ENCODE measurements at places on chromosomes 7 and 10.

GRCh38 chr7:46291601-46292150, 370.6 kb upstream of the IGFBP3 start:
- no peak for DNase-seq

GRCh38 chr10:72319416-72320254, 35.1 kb downstream of the DNAJB12 start:
- DNase-seq, result no peak

- no peak for DNase-seq
Observed at GRCh38 chr7:17044396-17044795, 162.6 kb upstream of the AGR3 start.

DNA sequence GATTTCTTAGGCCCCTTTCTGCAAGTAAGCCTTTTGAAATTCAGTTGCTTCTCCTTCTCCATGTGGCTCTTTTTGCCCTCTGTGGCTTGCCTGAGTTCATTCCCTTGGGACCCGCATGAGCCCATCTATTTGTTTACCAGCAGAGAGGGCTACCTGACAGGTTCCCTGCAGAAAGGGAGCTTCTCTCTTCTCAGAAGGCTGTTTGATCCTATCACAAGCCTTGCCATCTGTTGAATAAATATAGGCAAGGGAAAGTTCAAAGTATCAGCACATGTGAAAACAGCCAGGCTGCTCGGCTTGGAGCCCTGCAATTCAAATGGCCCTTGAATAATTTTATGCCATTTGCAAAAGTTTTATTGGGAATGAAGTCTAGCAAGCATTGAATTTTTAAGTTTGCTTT, 720.2 kb upstream of the FZD8 start:
- no peak for DNase-seq

DNA sequence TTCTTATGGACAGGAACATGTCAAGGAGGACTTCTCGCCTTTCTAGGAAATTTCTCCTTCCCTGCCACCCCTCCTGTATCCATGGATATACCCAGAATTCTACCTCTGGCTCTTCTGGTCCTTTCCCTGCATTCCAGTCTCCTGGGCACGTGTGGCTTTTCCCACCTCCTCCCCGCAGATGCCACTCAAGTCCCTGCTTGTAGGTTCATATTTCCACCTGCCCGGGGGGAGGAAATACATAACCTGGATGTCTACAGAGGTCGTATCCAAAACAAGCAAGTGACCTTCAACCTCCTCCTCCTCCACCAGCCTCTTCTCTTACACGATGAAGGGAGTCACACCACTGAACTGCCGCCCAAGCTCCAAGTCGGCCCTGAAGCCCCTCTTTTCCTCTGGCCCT, 20.7 kb downstream of the FGFR2 start:
- DNase-seq, result no peak

DNA sequence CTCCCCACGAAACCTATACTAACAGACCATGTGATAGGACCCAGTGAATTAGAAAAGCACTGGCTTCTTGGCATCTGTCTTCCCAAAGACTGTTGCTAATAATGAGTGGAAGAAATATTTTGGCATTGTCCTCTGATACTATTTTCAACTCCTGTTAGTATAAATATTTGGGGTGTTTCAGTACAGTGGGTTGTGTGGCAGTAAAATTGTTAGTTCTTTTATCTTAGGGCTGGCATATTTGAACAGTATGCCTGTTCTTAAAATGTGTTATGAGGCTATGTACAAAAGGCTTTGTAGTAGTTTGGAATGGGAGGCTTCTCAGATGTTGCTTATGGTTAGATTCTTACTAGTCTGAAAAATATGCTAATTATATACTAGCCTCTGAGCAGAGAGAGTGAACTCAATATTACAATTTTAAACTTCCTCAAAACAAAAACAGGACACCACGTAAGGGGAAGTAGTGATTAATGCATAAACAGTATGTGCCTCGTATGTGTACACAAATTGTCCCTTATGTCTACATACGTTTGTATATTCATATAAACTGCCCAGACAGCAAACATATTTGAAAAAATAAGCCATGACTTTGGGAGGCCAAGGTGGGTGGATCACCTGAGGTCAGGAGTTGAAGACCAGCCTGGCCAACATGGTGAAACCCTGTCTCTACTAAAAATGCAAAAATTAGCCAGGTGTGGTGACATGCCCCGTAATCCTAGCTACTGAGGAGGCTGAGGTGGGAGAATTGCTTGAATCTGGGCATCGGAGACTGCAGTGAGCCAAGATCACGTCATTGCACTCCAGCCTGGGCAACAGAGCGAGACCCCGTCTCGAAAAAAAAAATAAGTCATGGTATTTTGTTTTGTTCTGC, 115.4 kb downstream of the ARID5B start:
- no peak for DNase-seq

- no peak for DNase-seq
Observed at GRCh38 chr10:131722525-131723264, 178.1 kb upstream of the PPP2R2D start.

- DNase-seq, result no peak
Observed at GRCh38 chr10:34537629-34538231, 277.4 kb downstream of the PARD3 start.

DNA sequence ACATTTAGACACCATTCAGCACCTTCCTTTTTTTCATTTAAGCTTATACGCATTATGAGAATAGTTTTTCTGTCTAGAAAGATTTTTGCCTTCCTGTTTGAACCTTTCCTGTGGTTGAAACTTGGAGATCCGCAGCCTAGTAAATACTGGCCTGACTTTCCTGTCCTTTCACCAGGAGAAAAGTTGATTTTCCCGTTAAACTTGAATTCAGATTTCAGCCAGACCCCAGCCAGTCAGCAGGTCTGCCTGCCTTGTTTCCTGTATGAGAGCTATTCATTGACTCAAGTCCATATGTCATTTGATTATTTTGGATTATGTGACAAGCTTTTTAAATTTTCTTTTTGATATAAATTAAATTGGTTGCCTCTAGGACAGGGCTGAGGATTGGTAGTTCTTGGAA, 71.5 kb downstream of the EVX1 start:
- no peak for DNase-seq

DNA sequence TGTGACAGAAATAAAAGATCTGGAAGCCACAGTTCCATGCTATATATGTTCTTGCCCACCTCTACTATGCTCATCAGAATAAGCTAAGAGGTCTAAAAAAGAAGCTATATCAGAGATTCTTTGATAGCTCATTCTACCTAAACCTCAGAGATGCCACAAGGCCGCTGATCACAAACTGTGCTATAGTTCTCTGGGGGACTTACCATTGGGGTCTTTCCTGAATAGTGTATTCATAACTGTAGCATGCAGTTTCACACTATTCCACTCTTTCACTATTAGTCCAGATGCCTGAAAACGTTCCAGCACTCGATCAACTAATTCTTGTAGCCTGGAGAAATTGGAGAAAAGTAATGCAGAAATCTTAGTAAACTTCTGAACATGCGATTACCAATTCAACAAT, 44.5 kb upstream of the SPOCK2 start:
- DNase-seq, result no peak

DNA sequence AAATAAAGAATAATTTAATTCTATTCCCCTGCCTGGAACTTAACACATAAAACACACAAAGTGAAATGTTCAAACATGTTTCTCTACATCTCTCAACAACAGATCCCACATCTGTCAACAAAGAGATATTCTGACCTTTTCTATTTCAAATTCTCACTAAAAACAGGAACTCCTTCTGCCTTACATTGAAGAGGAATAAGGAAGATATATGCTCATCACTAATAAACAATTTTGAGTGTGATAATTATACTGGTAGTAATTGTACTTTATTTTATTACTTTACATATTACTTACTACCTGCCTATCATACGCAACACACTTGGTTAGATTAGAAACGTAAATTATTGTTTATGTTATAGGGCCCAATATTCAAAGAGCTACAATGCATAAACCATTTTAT, 13.4 kb downstream of the AKR1C2 start:
- no peak for DNase-seq

DNA sequence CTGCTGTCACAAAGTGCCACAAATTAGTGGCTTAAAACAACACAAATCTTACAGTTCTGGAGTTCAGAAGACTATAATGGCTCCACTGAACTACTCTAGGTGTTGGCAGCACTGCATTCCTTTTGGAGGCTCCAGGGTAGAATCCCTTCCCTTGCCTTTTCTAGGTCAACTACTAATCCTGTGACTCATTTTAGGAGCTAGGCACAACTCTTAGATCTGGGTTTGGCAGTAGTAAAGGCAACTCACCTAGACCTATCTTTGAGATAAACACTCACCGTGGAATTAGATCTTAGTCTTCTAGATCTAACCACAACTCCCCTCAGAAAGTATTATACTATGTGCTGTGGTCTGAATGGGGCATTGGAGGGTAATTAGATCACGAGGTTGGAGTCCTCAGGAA, 60.4 kb downstream of the ANKIB1 start:
- DNase-seq, result no peak

GRCh38 chr10:1670541-1671365, 66.6 kb downstream of the ADARB2 start:
- DNase-seq, result no peak

DNA sequence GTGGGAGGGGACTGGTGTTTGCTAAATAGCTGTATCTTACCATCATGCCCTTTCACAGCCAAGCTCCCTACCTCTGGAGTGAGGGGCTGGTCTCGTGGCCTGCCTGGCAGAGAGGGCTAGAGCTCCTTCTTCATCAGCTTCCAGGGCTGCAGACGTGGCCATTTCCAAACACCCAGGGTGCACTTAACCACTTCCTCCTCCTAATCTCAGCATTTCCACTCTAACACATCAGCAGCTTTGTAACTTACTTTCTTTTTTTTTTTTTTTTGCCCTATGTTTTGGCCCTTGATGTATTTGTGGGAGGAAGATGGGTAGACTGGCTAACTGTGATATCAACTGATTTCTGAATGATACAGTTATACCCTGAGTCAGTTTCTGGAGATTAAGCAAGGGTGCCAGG, 27.4 kb downstream of the LRRC4 start:
- DNase-seq, result no peak

- no peak for DNase-seq
Observed at GRCh38 chr10:119706521-119707278, 19.1 kb upstream of the INPP5F start.

DNA sequence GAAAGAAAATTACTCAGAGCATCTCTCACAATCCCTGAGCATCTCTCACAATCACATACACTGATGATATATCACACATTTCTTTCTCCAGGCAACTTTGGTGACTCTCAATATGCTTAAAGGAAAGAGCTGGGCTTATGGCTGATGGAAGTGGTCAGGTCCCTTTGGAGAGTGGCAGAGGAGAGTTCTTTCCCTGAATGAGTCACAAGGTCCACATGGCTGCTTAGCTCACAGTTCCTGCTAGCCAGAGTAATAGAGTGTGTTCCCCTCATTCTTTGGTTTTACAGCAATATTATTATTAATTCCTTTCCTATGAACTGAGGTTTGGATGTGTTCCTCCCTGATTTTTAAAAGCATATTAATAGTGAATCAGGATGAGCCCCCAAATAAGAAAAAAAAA, 287.4 kb downstream of the C7orf25 start:
- no peak for DNase-seq

DNA sequence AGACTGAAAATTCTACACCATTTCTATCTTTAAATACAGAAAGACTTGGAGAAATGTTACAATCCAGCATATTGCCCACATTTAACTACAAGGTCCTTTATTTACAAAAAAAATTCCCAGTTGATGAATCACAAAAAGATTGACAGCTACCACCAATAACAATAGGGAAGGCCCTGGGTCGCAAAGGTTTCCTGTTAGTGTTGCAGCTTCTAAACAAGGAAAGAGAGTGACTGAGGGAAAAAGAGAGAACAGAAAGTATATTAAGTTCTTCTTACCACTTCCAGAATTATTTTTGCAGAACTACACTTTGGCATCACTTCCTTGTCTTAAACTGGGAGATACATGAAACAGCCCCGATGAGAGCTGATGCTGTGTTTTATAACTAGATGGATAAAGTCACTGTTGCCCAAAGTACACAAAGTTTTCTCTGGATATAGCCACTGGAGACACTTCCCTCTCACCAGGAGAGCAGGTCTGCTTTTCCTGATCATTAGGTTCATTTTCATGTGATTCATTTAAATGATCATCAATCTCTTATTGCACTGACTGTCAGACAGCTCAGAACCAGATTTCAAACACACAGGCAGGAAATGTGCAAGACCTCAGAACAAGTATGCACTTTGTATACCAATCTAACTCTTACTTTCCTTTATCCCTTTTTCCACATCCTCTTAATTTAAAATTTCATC, 57.0 kb downstream of the SHTN1 start:
- peak; percentile 37 for DNase-seq

DNA sequence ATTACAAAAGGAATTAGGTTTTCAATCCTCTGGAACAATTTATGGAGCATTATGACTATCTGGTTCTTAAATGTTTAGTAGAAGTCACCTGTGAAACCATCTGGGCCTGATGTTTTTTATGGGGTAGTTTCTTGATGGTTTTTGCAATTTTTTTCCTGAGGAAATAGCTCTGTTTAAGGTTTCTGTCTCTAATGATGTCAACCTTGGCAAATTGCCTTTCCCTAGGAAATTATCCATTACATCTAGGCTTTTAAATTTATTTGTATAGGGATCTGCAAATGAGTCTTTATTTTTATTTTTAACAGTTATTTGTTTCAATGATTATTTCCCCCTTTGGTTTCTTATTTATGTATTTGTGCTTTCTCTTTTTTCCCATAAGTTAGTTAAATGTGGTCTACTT, 222.8 kb downstream of the GALNT17 start:
- DNase-seq, result no peak

DNA sequence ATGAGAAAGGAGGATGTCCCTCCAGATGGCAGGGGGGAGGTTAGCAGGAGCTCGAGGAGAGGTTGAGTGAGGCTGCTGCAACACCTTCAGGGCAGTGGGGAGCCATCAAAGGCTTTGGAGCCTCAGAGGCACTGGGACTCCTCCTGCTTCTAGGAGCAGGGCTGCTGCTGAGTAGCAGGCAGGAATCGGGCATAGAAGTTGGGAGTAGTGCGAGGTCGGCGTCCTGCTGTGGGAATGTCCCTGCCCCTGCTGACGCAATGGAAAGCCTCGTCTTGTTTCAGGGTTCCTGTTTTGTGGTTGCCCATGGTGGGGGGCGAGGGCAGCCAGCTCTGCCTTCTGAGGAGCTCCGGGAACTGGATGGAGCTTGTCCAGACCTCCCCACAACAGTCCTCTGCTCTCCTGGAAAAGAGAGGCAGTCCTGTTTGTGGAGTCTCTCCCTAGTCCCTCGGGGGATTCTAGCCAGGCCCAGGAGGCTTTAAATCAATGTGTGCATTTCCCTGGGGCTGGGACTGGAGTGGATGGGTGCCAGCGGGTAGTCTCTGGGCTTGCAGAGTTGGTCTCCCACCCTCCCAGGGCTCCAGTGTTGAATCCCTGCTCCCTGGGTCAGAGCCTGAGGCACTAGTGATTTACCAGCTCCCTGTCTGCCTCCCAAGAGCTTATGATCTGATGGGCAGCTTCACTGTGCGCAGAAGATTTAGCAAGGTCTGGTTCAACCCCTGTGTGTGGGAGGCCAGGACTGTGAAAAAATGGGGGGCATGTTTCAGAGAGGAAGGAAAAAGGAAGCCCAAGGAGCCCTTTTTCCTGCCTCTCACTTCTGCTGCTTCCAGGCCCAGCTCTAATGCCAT, 98.7 kb upstream of the PPIF start:
- DNase-seq, result no peak

GRCh38 chr7:138089080-138089901, 13.0 kb downstream of the AKR1D1 start:
- no peak for DNase-seq

Measured in SIG-M5 (cell line).